ENCODE measurements at places on chromosomes 6 and 20.

GRCh38 chr20:24942679-24943078 lies 6.4 kb upstream of the CST7 start:
- no peak for DNase-seq

DNA sequence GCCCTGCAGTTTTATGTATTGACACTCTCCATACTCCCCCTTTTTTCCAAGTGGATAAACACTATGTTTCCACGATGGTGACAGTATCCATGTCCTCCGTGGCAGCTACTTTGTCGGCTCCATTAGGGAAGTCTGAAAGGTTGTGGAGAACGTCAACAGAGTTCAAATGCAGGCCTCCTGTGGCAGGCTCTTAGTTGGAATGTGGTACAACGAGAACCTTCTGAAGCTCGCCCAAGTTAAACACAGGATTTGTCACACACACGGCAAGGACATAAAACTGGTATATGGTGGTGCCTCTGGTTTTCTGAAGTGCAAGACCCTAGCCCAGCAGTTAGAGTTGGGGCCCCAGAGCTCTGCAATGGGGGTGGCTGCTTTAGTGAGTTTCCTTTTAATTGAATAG lies 187.0 kb upstream of the TAB2 start:
- no peak for DNase-seq

- no peak for DNase-seq
Observed at GRCh38 chr20:13638162-13638495, 603 bp downstream of the TASP1 start.

GRCh38 chr6:20455251-20455940 lies 53.7 kb downstream of the E2F3 start:
- DNase-seq, result no peak

GRCh38 chr20:25195962-25196785 lies 662 bp downstream of the ENTPD6 start:
- no peak for DNase-seq
